ENCODE measurements at places on chromosomes 16 and 17.

- DNase-seq, result no peak
These were observed 906 bp upstream of the CARMIL2 start for GRCh38 chr16:67644038-67644437.

GRCh38 chr16:813204-813915 lies 12.8 kb upstream of the GNG13 start:
- no peak for DNase-seq

DNA sequence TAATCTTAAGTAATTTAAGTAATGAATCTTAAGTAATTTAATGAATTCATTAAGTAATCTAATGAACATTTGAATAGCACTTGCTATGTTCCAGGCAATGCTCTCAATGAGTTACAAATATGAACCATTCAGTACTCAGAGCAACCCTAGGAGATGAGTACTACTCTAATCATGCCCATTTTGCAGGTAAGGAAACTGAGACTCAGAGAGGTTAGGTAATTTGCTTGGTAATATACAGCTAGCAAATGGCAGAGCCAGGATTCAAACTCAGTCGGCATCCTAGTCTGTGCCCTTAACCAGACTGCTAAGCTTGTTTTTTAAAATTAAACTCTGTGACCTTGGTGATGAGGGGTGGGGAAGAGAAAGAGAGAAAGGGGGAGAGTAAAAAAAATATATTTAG lies 25.6 kb downstream of the ACSM1 start:
- DNase-seq, result no peak

GRCh38 chr17:75707079-75707571 lies 14.1 kb upstream of the ITGB4 start:
- DNase-seq, result no peak

DNA sequence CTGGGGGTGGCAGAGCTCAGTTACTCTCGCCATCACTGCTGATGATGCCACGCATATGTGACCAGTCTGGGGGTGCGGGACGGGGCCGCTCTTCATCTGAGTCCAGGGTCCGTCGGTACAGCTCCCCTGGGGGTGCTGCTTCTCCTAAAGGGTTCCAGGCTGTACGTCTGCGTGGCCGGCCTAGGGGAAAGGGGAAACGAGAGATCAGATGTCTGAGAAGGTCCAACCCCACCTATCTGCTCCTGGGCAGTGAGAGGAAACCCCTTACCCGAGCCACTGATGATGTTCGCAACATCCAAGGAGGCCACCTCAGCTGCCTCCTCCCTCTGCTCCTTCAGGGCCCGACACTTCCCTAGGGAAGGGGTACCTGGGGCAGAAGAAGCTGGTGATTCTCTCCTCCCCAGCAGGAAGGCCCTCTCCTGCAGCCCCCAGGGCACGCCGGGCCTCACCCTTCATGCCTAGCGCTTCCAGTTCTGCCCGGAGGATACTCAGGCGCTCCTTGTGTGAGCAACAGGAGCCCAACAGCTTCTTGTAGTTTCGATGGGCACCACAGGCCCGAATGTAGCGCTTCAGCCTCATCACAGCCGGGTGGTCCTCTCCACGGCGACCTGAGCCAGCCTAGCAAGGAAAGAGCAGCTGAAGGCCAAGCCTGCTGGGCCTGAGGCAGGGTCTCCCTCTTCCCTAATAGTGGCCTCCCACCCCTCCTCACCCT lies 2.1 kb downstream of the HIRIP3 start:
- DNase-seq, result no peak

GRCh38 chr17:521561-522325 lies 169.1 kb upstream of the RPH3AL start:
- DNase-seq, result no peak

- DNase-seq, result no peak
These were observed 13.0 kb upstream of the C16orf95 start for GRCh38 chr16:87330257-87330624.

GRCh38 chr17:27566671-27567562 lies 64.1 kb upstream of the LGALS9 start:
- DNase-seq, result no peak

DNA sequence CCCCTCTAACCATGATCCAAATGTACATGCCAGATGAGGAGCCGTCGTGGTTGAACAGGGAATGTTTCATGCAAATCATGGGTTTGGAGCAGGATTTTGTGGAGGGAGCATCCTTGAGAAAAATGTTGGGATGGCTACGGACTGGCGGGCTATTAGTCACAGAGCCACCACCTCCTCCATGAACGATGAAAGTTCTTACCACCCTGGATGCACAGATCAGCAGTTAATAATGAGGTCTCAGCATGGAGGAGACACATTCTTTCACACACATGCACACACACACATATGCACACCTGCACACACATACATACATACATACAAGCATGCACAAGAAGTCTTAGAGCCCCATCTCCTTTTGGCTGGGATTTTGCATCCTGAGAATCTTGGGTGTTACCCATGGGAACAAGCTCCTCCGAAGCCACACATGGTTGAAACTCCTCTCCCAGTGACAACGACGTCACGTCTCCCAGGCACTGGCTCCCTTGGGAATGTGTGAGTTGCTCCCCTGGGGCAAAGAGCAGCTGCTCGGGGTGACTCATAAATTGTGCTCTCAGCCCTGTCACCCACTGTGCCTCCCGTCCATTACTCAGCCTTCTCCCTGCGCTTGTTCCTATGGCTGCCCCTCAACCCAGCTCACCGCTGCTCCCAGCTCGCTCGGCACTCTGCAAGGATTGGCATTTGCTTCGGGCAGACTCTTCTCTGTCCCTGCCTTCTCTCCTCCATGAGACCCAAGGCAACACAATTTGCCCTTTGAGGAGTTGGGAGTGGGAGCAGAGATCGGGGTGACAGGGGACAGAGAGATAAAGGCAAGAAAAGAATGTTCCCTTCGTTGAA lies 344.6 kb downstream of the SOX9 start:
- DNase-seq, result peak; percentile 16

DNA sequence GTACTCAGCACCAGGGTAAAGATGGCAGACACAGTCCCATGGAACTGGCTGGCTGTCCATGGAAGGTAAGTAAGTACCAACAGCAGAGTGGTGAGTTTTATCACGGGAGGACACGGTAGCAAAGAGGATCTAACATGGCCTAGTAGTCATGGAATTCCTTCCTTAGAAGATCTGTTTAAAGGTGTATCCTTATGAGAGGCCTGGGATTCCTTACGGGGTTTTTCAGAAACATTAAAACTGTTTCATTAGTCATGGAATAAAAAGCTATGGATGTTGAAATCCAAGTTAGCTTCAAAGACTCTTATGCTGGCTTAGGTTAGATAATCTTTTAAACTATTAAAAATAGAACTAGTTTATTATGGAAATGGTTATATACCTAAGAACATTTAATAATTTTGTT lies 7.4 kb downstream of the FTO start:
- no peak for DNase-seq

- DNase-seq, result no peak
These were observed 96.0 kb downstream of the YPEL2 start for GRCh38 chr17:59427425-59427921.

GRCh38 chr17:20266806-20267458 lies 200.4 kb downstream of the LGALS9B start:
- peak; percentile 61 for DNase-seq
